ENCODE measurements at places on chromosomes 3 and 15.

- no peak for DNase-seq
Measured at GRCh38 chr3:37964716-37965115, 25.9 kb upstream of the VILL start.

DNA sequence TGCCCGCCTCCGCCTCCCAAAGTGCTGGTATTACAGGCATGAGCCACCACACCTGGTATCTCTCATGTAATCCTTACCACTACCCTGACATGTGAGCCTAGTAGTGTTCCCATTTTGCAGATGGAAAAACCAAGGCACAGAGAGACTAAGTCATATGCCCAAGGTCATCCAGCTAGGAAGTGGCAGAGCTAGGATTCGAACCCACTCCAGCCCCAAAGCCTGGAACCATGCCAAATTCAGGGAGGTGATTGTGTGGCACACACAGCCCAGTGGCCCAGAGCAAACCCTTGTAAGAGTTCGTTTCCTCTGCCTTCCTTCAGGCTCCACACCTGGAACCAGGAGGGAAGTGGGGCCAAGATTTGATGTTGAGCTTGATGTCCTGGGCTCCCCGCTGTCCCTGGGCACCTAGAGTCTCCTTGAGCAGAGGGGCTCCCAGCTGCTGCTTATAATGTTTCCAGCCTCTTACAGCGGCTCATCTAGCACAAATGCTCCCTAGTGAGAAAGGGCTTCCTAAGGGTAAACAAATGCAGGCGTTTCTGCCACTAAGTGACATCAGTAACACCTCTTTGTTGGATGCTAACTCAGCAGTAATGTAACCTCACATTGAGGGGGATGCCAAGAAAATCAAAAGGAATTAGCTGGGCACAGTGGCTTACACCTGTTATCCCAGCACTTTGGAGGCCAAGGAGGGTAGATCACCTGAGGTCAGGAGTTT, 3.6 kb downstream of the HAPLN3 start:
- DNase-seq = no peak

DNA sequence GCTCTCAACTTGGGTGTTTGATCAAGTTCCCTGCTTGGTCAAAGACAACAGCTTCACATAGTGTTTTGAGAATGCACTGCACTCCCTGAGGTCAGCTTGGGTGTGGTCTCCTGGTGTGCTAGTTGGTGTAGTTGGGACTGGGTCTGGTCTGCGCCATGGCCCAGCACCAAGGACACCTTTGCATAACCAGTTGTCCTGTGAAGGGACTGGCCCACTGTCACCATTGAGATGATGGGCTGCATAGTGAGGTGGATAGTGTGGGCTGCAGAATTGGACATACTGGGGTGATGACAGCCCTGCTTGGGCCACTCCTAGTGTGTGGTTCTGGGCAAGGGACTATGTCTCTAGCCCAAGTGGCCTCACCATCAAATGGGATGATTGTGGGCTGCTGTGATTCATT, 9.5 kb downstream of the RPSA start:
- DNase-seq = no peak

- peak; percentile 51 for DNase-seq
Measured at GRCh38 chr3:132034486-132035464, at the start of gene CPNE4. TSS of gene CPNE4 (minus strand) at chr3:132035014.

GRCh38 chr3:141124715-141125114, 73.6 kb downstream of the SPSB4 start:
- no peak for DNase-seq

- no peak for DNase-seq
Measured at GRCh38 chr3:17234382-17234781, 349.6 kb downstream of the PLCL2 start.

- DNase-seq = peak; percentile 22
Measured at GRCh38 chr15:99009741-99010330, 2.2 kb upstream of the PGPEP1L start.

DNA sequence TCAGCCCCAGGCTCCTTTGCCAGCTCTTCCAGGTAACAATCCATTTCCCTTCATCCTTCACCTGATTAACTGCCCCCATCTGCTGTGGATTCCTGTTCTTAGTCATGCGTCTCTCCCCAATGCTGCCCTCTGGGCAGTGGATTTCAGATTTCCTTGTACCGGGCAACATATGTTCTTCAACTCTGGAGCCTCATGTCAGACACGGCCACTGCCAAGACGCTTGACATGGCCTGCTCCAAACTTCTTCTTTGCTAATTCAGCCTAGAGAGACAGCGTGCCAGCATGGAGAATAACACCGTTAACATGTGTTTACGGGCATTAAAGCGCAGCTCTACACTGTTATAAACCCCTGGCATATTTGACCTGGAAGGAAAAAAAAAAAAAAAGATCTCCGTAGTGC, 1035.1 kb upstream of the NR2F2 start:
- DNase-seq = no peak
